T-cell (primary cell): ENCODE measurements at places on chromosomes 11 and 22.

GRCh38 chr22:39690881-39691605 is 120.5 kb downstream of the CACNA1I start:
- DNase-seq: no peak

DNA sequence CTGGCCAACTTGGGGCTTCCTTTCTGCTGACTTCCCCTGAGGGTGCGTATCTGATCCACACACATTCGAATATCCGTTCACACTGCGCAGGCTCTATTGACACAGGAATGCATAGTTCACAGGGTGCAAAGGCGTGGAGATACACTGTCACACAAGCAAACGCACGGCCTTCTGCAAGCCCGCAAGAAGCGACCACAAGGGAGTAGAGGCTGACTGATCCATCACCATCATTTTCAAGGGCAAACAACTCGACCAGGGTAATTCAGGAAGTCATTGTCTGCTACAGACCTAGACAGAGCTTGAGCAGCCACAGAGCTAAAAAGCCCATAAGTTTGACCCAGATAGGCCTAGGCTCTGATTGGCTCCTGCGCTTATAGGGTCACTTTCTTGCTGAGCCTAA is 392.3 kb downstream of the MN1 start:
- DNase-seq: no peak

DNA sequence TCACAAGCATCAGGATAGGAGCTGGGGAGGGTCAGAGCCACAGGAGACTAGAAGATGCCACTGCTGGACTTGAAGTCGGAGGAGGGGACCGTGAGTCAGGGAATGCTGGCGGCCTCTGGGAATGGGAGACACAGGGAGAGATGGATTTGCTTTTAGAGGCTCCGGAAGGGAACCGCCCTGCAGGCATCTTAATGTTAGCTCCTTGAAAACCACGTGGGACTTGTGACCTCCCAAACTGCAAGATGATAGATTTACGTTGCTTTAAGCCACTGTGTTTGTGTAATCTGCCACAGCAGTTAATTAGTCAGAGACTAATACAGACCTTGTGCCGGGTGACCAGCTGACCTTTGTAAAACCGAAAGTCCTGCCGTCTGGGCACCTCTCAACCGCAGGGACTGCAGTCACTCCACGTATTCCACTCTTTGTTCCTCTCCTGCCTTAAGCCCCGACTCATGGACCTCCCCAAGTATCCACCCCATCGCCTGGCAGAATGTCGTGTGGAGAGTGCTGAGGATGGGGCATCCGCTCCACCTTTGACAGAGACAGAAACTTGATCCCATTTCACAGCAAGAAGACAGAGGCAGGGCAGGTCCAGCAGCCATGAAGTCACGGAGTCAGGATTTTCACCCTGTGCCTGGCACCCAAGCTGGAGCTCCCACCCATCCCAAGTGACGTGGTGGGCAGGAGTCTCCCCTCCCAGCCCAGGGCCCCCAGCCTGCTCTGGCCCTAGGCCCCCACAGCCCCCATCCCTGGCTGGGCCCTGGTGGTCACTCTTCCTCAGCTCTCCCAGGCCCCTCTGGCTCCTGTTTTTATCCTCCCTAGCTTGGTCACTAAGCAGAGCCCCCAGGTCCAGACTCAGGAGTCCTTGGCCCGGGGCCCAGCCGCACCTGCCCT is 19.4 kb upstream of the CTSD start:
- DNase-seq: no peak

DNA sequence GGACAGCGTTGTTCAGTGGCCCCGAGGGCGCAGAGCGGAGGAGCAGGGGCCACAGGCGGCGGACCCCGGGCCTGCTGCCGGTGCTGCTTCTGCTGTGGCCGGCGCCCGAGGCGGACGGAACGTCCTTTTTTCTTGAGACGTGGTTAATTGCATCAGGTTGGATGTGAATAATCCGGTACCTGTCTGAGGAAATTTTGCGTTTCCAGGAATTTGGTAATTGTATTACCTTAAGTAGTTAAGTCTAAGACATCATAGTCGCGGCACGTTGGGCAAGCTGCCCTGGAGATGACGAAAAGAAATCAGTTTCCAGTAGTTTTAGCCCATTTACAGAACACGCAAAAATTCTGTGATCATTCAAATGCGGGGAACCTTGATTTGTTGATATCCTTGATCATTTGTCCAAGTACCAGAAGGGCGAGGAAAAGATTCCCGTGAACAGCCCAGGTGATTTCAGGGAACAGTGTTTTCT is 789 bp downstream of the SPECC1L start:
- DNase-seq: no peak

- DNase-seq: no peak
Observed at GRCh38 chr11:84319863-84320262, 1033.7 kb upstream of the CCDC90B start.

DNA sequence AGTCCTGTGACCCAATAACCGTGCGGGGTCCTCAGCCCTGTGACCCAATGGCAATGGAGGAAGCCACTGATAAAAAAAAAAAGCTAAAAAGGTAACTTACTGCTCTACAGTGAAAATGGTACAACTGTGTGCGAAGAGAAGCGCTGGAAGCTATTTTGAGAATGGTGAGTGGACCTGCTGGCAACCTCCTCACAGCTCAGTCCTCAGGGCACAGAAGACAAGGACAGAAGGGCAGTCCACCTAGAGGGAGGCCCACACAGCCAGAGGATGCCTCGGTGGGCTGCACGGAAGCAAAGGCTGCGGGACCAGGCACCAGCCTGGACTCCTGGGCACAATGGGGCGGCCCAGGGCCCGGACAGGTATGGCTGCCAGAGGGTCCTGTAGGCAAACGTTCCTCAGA is 35.6 kb downstream of the BRD1 start:
- DNase-seq: no peak

DNA sequence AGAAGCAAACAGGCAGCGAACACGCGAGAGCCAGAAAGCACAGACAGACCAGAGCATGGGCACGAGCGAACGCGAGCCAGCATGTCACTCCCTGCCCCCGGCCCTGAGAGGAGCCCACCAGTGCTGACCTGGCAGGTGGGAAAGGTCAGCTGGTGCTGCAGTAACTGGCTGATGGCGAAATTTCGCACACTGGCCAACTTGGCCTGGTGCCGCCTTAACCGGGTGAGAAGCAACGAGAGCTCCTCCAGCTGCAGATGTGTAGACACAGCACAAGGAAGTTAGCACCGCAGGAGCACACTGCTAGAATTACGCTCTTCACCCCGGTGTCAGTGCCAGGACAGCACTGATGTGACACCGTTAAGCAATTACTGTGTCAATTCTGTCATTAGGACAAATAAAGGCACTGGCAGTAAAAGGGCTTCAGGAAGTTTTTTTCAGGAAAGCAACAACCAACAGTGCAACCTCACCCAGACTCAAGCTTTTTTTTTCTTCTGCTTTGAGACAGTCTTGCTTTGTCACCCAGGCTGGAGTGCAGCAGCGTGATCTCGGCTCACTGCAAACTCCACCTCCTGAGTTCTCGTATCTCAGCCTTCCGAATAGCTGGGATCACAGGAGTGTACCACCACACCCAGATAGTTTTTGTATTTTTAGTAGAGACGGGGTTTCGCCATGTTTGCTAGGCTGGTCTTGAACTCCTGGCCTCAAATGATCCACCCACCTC is 76.8 kb downstream of the C11orf58 start:
- no peak for DNase-seq
